ENCODE measurements at places on chromosomes 13 and 19.

DNA sequence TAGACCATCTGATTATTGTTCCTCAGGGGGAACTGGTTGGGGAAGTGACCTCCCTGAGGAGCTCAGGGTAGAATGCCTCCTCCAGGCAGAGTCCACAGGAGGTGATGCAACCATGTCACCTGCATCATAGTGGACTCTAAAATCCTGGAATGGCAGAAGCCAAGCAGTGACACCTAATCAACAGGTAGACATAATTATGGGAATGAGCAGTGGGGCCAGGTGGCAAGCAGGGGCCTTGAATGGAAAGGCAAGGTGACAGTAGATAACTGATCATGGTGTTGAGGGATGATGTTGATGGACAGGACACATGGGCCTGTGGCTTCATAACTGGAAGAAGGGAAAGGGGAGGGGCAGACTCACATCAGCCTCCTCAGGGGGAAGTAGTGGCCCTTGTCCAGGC lies 27.3 kb upstream of the IRS2 start:
- no peak for DNase-seq

DNA sequence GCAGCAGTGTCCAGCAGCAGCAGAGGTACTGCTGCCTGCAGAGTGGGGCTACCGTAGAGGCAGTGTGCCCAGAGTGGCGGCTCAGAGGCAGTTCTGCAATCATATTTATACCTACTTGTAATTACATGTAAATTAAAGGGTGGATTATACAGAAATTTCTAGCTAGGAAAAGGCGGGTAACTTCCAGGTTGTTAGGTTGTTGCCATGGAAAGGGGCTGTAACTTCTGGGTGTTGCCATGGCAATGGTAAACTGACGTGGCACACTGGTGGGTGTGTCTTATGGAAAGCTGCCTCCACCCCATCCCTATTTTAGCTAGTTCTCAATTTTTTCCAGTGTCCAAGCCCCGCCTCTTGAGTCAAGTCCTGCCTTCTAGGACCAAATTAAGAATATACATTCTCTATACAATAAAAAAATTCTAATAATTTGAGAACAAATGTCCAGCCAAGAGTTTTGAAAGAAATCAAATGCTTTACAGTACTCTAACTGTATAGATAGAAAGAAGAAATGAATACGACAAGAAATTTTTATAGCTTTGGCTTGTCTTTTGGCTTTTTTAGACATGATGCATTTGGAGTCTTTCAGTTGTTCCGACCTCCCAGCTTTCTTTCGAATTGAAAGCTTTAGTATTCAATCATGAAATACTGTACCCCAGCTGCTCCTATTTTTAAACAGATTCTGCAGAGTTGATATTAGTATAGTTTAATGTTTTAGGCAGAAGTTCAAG lies 816.6 kb downstream of the DIAPH3 start:
- DNase-seq, result no peak

GRCh38 chr19:51120160-51120559 lies 4.5 kb upstream of the SIGLEC9 start:
- DNase-seq, result no peak

- no peak for DNase-seq
Measured at GRCh38 chr13:106433066-106433465, 102.4 kb downstream of the EFNB2 start.

DNA sequence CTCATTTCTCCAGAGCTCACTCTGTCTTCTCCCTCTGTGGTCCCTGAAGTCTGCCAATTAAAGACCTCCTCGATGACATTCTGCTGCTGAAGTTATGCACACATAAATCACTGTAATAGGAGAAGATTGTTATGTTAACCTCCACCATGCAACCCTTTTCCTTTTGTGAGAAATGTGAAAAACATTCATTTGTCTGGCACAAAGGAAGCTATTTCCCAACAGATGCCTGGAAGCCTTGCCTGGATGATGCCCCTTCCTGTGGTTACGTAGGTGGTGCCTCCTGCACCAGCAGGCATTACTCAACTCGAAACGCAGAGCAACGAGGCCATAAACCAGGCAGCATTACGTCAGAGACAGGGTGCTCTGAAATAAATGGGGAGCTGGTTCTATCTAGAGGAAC lies 327.4 kb upstream of the ZNF507 start:
- DNase-seq, result no peak

- no peak for DNase-seq
Measured at GRCh38 chr19:45746866-45747265, 13.6 kb downstream of the MEIOSIN start.
